ENCODE measurements at places on chromosomes 2 and 18. TPM values are rescaled to one million over a fixed set of nuclear protein-coding genes. Genes with fewer than 3 reads are reported as not detected.
A peak's percentile ranks its signal among the peaks of the same experiment; 100 is the strongest.

- no peaks in the 10 kb centered on the region for H3K36me3 ChIP-seq
- no peak overlapping the region for H3K27ac ChIP-seq
- H3K27me3 ChIP-seq: no peaks in the 10 kb centered on the region
- no peak overlapping the region for H3K4me3 ChIP-seq
Observed at GRCh38 chr2:46974174-46974573, 58.6 kb upstream of the MCFD2 start.

DNA sequence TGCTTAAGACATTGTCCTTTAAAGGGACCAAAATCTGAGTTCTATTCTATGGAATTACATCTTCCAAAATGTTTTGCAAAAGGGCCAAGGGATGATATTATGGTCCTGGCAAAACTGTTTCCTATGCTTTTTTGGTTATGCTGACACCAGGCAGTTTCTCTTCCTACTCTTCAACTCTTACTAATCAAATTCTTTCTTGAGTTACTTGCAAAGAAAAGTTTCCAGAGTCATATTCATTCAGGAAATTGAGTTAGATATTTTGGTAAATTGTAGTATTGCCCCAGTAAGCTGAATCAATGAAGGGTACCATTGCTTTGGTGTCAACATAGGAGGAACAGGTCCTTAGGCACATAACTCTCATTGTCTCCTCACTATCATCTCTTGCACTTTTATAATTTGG lies 118.8 kb downstream of the DPP4 start:
- DNase-seq: no peak
- no peaks in the 10 kb centered on the region for H3K36me3 ChIP-seq
- no peak overlapping the region for H3K27ac ChIP-seq
- H3K4me3 ChIP-seq: no peak overlapping the region

DNA sequence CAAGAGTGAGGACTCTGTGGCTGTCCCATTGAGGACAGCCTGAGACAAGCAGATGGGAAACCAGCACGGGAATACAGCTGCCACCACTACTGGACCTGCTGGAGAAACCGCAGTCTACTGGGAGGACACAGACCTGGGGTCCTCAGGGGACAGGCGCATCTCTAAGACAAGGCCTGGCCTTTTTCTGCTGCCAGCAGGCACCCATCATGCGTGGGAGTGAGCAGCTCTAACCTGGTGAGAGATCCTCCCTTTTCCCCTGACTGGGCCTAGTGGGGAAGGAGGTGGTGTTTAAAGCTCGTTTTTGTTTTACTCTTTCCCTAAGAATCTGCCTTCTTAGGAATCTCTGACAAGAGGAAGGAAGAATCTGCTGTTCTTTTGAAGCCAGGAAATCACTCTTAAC lies 36.6 kb downstream of the CYRIA start:
- no peaks in the 10 kb centered on the region for H3K27me3 ChIP-seq
- no peak overlapping the region for H3K4me3 ChIP-seq
- H3K36me3 ChIP-seq: no peaks in the 10 kb centered on the region

DNA sequence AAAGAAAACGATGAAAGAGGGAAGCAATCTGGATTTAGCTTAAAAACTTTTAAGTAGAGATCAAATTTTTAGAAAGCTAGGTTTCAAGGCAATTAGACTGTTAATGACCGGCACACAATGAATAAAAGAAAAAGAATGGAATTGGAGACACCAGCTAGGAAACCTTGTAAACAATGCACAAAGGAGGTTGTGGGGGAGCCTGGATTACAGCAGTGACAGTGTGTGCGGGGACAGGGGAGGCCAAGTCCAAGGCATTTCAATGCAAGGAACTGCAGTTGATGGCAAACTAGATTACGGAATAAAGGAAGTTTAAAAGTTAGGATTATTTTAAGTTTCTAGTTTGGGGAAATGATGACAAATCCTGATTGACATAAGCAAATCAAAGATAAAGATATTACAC lies 74.5 kb downstream of the DTNB start:
- H3K36me3 ChIP-seq: no peaks in the 10 kb centered on the region
- DNase-seq: no peak
- H3K4me1 ChIP-seq: no peaks in the 10 kb centered on the region

DNA sequence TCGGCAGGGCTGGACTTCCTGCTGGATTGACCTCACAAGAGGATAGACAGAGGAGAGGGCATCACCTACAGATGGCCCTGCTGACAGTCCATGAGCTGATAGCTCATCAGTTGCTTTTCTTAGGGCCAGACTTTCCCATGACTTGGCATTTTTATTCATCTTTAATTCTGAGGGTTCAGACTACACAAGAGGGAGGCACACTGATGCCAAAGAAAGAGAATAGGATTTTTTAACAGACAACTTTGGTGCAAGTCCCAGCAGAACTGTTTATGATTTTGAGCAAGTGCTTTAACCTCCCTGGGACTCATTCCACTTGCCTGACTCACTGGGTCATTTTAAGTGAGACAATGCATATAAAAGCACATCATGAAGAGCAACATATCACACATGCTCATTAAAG lies 299.2 kb downstream of the INSIG2 start:
- H3K4me3 ChIP-seq: no peak overlapping the region
- H3K27me3 ChIP-seq: no peaks in the 10 kb centered on the region
- H3K4me1 ChIP-seq: no peaks in the 10 kb centered on the region
- no peaks in the 10 kb centered on the region for H3K36me3 ChIP-seq
- H3K27ac ChIP-seq: no peak overlapping the region
- DNase-seq: no peak

DNA sequence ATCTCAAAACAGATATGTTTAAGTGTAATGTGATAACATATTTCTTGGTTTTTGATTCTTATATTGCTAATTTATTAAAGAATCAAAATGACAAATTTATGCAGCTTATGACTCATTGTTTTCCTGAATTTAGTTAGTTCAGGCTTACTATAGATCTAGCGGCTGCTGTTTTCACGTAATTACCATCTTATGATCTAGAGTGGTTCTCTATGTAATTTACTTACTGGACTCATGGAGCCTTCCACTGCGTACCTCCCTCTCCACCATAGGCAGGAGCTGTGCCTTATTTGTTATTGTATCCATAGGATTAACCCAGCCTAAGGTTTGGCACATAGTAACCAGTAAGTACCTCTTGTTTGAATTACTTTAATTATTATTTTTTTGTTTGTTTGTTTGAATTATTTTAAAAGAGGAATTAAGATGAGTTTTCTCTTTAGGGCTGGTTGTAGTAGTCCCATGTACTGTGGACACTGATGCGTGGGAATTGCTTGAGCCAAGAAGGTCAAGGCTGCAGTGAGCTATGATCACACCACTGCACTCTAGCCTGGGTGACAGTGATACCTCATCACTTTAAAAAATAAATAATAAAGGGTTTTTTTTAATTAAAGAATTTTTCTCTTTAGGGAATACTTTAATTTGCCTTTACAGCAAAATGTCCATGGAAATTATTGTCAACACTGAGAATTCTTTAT lies 165.5 kb downstream of the PHLPP1 start:
- H3K4me3 ChIP-seq: no peak overlapping the region
- H3K27me3 ChIP-seq: no peaks in the 10 kb centered on the region
- no peaks in the 10 kb centered on the region for H3K36me3 ChIP-seq
- no peak for DNase-seq
- no peaks in the 10 kb centered on the region for H3K4me1 ChIP-seq

GRCh38 chr2:46239847-46240181 lies 57.4 kb upstream of the EPAS1 start:
- no peak overlapping the region for H3K27ac ChIP-seq
- H3K36me3 ChIP-seq: no peaks in the 10 kb centered on the region
- DNase-seq: no peak
- no peaks in the 10 kb centered on the region for H3K27me3 ChIP-seq

DNA sequence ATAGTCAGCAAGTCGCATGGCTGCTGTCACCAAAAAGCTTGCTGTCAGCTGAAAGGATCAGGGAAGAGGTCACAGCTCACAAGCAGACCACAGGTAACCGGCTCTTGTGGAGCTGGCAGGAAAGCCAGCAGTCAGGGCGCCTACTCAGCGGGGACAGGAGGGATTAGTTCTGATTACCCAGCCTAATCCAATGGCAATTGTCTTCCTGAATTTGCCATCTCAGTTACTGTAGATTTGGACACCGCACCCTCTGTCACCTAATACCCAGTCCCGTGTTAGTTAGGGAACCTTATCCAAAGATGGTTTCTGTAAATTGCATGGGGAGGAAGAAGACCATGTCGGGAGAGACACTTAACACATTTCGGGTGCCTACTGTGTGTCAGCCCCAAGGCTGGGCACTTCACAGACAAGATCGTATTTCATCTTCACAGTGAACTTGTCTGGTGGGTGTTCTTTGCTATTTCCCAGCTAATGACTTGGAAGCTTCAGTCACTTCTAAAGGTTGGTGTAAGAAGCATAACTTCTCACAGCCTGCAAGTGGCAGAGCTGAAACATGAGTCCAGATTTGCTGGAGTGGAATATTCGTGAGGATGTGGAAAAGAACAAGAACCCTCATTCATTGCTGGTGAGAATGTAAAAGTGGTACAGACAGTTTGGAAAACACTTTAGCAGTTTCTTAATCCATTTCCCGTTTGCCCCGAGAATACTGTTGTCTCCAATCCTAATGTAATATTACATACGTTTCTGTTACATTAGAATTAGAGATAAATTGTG lies 9.9 kb downstream of the ALPK2 start:
- H3K27me3 ChIP-seq: no peaks in the 10 kb centered on the region
- peaks cover 10% of the 10 kb centered on the region for H3K4me1 ChIP-seq
- no peak overlapping the region for H3K27ac ChIP-seq
- H3K36me3 ChIP-seq: no peaks in the 10 kb centered on the region
- H3K4me3 ChIP-seq: no peak overlapping the region
- DNase-seq: peak; percentile 39

- H3K36me3 ChIP-seq: no peaks in the 10 kb centered on the region
- H3K27me3 ChIP-seq: peaks cover 29% of the 10 kb centered on the region
- no peak for DNase-seq
- H3K27ac ChIP-seq: no peak overlapping the region
Observed at GRCh38 chr18:67519592-67519991, 3.1 kb upstream of the DSEL start.

DNA sequence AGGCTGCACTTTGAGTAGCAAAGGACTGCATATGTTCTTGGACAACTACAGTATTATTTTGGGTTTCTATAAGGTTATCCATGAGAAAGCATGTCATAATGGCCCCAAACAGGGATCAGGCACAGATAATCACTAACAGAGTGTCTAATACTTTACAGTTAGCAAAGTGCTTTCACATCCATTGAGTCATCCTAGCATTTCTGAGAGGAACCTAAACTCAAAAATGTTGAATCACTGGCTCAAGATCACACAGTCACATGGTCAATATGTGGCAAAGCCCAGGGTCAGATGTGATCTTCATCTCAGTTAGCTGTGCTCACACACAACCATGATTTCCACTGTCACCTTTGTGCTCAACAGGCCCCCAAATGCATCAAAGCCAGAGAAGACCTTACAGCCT lies 156.1 kb upstream of the VRK2 start:
- H3K4me1 ChIP-seq: no peaks in the 10 kb centered on the region
- no peaks in the 10 kb centered on the region for H3K36me3 ChIP-seq
- no peak for DNase-seq
- H3K27me3 ChIP-seq: no peaks in the 10 kb centered on the region

Gene UGT1A7
- not detected for total RNA-seq

Gene FIGN
- total RNA-seq: 4.9 TPM

Measured in left lung (tissue), 14 donors.